ENCODE measurements at places on chromosomes 13 and 19.

DNA sequence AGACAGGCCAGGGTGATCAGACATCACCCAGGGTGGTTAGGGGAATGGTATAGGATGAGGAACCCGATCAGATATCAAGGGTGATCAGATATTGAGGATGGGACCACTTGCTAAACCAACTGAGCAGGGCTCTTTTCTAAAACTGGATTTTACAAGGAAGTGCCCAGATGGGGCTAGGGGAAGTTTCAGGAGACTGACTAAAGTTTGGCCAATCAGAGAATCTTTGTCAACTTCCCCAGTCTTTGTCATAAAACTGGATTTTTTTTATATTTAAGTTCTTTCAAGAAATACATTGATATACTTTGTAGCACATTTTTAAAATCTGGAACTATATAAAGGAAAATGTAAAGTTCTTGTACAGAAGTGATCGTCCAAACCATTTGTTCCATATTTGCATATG lies 30.5 kb upstream of the DLEU7 start:
- no peak for DNase-seq

- DNase-seq = no peak
Measured at GRCh38 chr19:23481043-23481442, 85.8 kb upstream of the ZNF91 start.

- no peak for DNase-seq
Measured at GRCh38 chr13:110006304-110006703, 219.9 kb upstream of the IRS2 start.

- DNase-seq = no peak
Measured at GRCh38 chr19:38547421-38547820, 70.3 kb downstream of the MAP4K1 start.

DNA sequence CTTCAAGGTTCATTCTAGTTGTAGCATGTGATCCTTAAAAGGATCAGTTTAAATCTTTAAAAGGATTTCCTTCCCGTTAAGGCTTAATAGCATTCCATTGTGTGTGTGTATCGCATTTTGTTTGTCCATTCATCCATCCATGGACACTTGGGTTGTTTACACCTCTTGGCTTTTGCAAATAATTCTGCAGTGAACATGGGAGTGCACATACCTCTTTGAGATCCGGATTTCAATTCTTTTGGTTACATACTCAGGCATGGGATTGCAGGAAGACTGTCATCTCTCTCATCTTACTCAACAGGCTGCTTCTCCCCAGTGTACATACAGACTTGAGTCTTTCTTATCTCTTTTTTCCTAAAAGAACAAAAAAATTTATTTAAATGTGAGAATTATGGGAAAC lies 1.2 kb downstream of the RNF113B start:
- DNase-seq = no peak

GRCh38 chr19:35167251-35168119 lies 12.9 kb downstream of the FXYD5 start:
- DNase-seq = no peak

- no peak for DNase-seq
Measured at GRCh38 chr13:107124129-107124718, 556.3 kb upstream of the ARGLU1 start.

- DNase-seq = no peak
Measured at GRCh38 chr13:28246891-28247290, 108.5 kb downstream of the PAN3 start.

DNA sequence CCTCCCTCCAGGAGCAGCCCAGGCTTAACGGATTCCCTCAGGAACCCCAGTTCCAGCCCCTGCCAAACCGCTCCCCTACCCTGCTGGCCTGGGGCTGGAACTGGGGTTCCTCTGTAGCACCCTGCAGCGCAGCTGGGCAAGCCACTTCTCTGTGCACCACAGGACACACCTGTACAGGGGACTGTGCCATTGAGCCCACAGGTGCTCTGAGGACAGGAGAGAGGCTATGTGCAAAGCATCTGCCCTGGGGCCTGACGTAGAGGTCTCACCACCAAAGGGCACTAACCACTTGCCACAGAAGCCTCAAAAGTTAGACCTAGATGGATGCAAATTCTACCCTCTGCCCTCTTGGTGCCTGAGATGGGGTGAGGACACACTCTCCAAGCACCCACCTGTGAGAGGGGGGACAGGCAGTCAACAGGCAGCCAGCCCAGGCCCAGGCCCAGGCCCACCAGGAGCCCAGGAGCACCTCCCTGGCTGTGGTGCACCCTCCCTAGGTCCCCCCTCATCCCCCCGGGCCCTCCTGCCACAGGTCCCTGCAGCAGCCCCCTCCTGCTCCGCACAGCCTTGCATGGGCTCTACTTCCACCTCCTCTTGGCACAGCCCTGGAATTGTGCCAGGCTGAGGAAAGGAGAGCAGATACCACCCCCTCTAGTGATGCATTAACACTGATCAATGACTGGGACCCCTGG lies 27.6 kb upstream of the SLC35E1 start:
- no peak for DNase-seq

GRCh38 chr13:78909276-78909675 lies 250.3 kb upstream of the OBI1 start:
- DNase-seq = no peak

DNA sequence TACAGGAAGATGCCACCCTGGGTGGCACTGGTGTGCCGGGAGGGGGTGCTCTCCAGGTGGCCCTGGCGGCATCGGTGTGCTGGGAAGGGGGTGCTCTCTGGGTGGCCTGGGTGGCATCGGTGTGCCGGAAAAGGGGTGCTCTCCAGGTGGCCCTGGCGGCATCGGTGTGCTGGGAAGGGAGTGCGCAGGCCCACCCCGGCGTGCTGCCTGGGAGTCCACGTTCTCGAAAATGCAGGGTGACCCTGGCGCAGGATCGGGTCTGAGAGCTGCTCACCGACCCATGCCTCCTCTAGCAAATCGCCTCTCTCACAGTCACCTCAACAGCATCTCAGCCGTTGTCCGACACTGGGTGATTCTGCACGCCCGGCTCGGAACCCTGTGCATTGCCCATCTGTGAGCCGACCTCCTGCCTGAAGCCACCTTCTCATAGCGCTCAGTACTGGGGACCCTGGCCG lies 36.4 kb downstream of the RASA3 start:
- no peak for DNase-seq

- DNase-seq = no peak
Measured at GRCh38 chr13:34419025-34419424, 523.0 kb upstream of the NBEA start.

- no peak for DNase-seq
Measured at GRCh38 chr13:23321535-23322241, 111.8 kb downstream of the SACS start.

GRCh38 chr19:5585461-5586299 lies 17.9 kb upstream of the TINCR start:
- peak; percentile 54 for DNase-seq

DNA sequence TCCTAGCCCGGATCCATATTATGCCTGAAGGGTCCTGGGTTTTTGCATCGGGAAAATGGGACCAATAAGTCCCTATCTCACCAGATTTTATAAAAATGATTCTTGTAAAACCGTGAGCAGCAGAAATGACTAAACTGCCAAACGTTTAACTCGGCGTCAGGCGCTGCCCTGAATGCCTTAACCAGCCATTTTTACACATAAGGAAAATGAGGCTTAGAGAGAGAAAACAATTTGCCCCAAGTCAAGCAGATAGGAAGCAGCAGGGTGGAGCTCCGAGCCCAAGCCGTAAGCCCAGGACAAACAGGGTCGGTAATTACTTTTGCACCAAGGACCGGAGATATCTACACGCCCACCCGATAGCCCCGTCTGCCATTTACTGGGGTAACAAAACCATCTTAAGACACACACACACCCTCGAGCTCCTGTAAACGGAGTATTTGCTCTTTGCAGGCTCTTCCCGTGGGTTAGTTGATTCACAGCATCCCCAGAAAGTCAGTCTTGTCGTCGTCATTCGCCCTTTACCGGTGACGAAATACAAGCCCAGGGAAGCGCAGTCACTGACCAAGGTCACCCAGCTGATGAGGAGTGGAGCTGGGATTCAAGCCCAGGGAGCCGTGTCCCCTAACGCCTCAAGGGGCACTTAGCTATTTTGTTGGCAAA lies 16.0 kb upstream of the MRI1 start:
- peak; percentile 12 for DNase-seq

DNA sequence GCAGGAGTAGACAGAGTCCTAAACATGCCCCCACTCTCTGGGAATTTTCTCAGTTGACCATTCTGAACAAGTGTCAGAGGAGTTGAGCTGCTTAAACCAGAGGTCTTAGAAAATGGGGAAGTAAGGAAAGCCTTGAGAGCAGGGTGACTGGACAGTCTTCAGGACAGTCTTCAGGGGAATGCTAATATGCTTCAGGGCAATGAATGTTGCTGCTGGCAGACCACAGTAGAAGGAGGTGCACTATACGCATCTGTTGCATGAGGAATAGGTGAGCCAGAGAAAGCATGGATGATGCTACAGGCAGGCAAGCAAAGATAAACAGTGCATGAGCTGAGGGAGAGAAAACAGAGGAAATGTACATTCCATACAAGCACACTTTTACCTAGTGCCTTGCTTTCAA lies 196.6 kb upstream of the GPR12 start:
- DNase-seq = no peak

- no peak for DNase-seq
Measured at GRCh38 chr19:1257475-1258162, 9.2 kb downstream of the MIDN start.

DNA sequence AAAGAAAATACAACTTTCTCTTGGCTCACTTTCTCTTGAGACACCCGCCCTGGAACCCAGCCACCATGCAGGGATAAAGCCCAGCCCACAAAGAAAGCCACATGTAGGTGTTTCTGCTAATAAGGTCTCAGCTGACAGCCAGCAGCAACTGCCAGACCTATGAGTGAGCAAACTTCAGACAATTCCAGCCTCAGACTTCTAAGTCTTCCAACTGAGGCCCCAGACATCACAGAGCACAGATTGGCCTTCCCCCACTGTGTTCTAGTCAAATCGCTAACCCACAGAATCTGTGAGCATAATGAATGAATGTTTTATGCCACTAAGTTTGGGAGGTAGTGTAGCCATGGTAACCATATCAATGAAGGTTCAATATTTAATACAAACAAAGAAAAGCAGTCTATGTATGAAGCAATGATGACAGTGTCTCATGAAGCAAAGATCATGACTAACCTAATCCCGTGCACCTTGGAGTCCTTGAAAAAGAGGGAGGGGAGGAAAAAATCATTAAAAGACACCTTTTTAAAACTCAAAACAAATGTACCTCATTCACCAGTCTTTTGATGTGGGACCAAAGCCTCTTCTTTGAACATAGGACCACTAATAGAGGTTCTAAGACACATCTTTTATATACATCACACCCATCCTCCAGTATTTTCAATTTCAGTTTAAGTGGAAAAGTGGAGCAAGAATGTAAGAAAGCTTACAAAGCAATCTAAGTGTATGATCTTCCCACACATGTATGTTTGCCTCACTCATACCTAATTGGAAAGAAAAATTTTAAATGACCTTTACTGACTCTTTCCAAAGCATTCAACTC lies 6.2 kb downstream of the MRPS31 start:
- DNase-seq = peak; percentile 58

DNA sequence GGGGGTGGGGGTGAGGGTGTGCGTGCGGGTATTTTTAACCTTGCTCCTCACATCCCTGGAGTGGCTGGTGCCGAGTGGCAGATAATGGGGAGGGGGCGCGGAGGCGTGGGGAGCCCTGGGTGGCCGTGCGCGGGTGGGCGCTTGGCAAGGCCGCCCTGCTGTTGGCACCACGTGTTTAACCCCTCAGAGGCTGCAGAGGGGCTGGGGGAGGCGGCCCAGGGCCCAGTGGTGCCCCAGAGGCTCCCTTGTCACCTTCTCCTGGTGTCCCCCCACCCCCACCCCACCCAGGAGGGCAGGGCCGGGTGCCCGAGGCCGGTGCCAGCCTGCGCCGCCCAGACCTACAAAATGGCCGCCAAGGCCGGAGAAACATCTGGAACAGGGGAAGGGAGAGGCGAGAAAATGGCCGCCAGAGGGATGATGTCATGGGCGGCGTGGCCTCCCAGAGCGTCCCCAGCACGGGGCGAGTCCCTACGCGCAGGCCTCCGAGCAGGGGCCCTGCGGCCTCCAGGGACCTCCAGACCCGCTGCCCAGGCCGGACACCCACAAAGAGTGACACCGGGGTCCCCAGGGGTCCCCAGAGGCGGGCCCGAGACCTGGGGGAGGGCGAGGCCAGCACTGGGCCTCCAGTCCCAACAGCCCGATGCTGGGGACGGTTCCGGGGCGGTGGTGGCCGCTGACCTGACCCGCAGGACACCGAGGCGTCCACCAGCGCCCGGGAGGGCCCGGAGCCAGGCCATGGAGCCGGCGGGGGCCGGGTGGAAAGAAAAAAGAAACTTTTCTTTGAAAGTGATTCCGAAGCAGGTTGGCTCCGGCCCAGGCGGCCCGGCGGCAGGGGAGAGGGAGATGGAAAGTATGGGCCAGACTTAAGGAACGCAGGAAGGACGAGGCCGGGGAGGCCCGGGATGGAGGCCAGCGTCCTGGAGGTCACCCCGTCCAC lies 38.2 kb downstream of the NFIC start:
- no peak for DNase-seq

GRCh38 chr19:29491491-29491890 lies 34.3 kb upstream of the VSTM2B start:
- DNase-seq = no peak

DNA sequence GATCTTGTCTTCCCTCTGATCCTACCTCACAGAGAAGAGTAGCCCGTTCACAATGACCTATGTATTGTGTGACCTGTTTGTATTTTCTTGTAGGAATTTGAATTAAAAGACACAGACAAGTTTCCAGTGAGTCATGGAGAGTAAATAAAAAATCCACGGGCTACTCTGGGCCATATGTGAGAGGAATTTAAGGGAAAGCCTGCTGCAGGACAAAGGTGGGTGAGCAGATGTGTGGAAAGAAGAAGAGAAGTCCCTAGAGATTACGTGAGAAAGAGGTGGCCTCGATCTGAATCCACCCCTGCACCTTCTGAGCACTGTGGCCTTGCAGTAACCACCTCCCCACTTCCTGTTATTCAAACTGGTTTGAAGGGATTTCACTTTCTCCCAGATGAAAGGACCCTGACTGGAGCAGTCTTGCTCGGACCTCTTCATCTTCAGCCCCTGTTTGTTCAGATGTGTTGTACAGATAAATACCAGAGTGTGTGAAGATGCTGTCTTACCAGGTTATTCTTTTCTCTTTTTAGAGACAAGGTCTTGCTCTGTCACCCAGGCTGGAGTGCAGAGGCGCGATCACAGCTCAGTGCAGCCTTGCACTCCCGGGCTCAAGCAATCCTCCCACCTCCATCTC lies 205.4 kb downstream of the PDS5B start:
- DNase-seq = peak; percentile 23

GRCh38 chr13:89361909-89362308 lies 1690.7 kb downstream of the SLITRK5 start:
- DNase-seq = no peak

DNA sequence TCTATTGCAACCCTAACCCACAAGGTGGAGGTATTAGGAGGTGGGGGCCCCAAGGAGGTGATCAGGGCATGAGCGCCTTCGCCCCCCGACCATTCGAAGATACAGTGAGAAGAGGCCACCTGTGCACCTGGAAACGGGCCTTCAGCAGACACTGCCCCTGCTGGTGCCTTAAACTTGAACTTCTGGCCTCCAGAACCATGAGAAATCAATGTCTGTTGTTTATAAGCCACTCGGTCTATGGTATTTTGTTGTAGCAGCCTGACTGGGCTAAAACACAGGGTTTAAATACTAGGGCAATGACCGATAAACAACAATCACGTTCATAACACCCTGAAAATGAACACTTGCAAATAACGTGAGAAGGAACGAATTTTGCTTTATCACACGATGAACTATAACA lies 85.2 kb upstream of the USP29 start:
- no peak for DNase-seq

Data from stimulated activated CD4-positive, alpha-beta T cell treated with anti-CD3 and anti-CD28 coated beads, Interleukin-2, amount 100 ng/mL, for 24 hours (primary cell).